ENCODE measurements at places on chromosomes 6 and 20.

DNA sequence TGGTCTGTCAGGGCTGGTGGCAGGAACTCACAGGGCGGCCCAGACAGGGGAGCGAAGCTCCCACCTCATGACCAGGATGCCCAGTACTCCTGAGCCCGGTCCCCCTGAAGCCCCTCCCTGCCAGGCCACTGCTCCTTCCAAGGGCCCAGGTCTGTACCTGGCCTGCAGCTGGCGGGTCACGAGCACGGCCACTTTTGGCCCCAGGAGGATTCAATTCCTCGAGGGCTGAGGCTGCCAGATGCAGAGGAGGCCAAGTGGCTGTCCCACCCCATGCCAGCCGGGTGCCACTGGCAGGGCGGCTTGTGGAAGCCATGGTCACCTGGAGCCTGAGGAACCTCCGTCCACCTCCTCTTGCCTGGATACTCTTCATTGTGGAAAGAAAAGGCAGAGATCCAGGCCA, 17.4 kb downstream of the PMEPA1 start:
- no peak for DNase-seq

GRCh38 chr20:36337886-36338285, 31.7 kb downstream of the DLGAP4 start:
- DNase-seq, result no peak

GRCh38 chr6:54473328-54473727, 165.1 kb downstream of the TINAG start:
- DNase-seq, result no peak

DNA sequence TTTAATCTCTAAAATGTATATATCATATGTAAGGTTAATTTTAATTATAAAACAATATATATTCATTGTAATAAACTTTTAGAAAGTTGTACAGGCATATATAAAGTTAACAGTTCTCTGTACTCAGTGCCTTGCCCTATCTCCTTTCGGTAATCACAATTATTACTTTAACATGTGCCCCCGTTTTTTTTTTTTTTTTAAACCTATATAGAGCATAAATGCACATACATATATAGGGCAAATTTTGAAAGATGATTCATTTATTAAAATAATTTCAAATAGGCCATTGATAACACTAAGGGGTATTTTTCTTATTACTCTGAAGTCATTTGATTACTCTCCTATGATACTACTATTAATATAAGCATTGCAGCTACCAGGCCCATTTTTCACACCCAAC, 1.9 kb downstream of the ASF1A start:
- no peak for DNase-seq

DNA sequence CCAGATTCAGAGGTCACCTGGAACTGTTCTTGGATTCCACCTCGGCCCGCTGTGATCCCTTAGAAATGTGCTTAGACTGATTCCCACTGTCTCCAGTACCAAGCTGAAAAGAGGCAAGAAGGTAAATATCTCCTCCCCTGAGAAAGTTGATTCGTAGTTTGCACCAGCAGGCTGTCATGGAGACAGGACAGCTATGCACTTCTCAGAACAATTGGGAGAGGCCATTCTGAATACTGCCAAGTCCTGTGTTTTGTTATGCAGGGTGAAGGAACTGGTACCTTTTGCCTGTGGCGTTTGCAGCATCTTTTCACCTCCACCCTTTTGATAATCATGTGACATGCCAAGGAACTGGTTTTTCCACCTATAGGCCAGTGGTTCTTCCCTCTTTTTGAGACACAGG, 58.2 kb upstream of the RNGTT start:
- DNase-seq, result no peak

DNA sequence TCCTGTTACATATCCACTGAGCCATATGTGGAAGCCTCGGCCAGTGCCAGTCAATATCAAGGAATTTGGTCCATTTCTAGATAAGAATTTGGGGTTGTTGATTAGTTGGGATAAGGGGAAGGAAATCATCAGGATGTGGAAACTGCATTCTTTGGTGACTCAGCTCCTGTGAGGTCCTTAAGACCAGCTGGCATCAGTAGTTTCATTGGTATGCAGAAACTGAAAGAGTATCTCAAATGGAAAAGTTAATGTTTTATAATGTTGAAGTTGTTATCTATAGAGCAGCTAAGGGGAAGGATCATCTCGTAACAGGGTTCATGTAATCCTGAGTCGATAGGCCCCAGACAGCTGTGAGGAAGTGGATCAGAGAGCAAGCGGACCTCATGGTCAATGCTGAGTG, 87.9 kb upstream of the PRND start:
- DNase-seq, result no peak

- DNase-seq, result no peak
Measured at GRCh38 chr20:58330249-58330648, 20.7 kb downstream of the RAB22A start.

- DNase-seq, result no peak
Measured at GRCh38 chr20:7579888-7580287, 360.4 kb downstream of the HAO1 start.

- no peak for DNase-seq
Measured at GRCh38 chr20:226958-227357, at the start of gene DEFB129. DEFB129 (plus strand) TSS chr20:227258; CDS start chr20:227289, 31 bp downstream.

DNA sequence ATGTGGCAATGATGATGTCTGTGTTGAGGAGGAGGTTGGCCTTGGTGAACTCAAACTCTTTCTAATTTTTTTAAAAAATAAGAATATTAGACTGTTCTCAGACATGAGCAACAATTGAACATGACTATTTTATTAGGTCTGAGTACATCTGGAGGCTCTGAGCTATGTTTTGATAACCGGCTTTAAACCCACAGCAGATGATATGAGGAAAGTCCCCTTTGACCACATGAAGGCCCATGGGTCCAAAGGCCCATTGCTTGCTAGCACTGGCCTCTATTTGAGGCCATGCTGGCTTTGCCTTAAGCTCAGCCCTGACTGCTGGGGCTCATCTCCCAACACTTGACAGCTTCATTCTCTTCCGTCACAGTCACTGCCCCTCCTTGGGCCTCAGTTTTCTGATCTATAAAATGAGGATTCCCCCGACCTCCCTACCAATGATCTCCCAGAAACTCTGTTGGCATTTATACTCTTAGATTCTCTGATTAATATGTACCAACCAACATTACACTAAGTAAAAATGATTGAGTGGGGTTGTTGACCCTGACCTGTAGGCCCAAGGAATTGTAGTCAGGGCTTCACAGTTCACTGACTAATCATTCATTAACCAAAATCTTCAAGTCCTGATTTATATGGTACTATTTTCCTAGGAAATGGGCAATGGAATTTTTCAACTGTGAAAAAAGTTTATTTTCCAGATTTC, 23.9 kb upstream of the TINAG start:
- no peak for DNase-seq

DNA sequence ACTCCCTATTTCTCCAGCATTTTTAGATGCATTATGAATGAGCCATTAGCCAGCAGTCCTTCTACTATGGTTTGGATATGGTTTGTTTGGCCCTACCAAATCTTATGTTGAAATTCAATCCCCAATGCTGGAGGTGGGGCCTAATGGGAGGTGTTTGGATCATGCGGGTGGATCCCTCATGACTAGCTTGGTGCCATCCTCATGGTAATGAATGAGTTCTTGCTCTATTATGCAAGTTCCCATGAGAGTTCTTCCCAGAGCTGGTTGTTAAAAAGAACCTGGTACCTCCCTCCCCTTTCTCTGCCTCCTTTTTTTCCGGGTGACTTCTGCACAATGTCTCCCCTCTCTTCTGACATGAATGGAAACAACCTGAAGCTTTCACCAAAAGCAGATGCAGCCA, 6.2 kb upstream of the CGA start:
- DNase-seq, result no peak

DNA sequence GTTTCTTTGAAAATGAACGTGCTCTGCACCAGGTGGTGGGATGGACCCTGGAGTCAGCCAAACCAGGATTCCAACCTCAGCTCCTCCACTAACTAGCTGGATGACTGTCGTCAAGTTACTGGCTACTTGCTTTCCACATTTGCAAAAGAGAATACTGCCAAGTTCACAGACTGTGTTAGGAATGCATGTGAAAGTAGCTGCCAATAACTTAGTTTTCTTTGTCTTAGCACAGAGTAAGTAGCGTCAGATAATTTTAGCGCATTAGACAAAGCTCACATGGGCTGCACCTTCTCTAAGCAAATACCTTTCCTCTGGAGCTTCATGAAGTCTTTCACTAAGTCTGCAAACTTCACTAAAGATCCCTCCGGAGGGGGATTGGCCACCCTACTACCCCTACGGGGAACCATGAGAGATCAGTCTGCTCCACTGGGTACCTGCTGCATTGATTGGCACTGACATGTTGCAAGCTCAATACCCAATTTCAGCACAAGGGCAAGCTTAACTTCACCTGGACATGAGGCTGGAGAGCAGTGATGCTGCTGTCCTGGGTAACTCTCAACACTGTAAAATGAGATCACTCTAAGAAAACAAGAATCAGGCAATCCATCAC, 113.9 kb downstream of the MBOAT1 start:
- no peak for DNase-seq

GRCh38 chr20:24663496-24663895, 194.1 kb downstream of the SYNDIG1 start:
- no peak for DNase-seq

- peak; percentile 14 for DNase-seq
Measured at GRCh38 chr20:44747166-44748004, 1.7 kb downstream of the KCNK15 start.

Data from anterior cingulate cortex (tissue), 58 donors.